ENCODE measurements at places on chromosomes 3 and 15.

- no peak for DNase-seq
Measured at GRCh38 chr3:11717768-11718636, 74.3 kb upstream of the VGLL4 start.

- no peak for DNase-seq
Measured at GRCh38 chr15:83207009-83207659, 489 bp downstream of the HDGFL3 start.

- no peak for DNase-seq
Measured at GRCh38 chr3:159919873-159920272, 68.8 kb upstream of the IL12A start.

DNA sequence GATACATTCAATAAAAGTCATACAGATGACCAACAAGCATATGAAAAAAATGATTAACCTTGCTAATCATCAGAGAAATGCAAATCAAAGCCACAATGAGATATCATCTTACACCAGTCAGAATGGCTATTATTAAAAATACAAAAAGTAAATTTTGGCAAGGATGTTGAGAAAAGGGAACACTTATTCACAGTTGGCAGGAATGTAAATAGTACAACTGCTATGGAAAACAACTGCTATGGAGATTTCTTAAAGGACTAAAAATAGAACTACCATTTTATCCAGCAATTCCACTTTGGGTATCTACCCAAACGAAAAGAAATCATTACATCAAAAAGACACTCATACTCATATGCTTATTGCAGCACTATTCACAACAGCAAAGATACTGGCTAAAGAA lies 1121.8 kb downstream of the TBL1XR1 start:
- no peak for DNase-seq

GRCh38 chr3:186070996-186071395 lies 37.9 kb downstream of the ETV5 start:
- DNase-seq = no peak

DNA sequence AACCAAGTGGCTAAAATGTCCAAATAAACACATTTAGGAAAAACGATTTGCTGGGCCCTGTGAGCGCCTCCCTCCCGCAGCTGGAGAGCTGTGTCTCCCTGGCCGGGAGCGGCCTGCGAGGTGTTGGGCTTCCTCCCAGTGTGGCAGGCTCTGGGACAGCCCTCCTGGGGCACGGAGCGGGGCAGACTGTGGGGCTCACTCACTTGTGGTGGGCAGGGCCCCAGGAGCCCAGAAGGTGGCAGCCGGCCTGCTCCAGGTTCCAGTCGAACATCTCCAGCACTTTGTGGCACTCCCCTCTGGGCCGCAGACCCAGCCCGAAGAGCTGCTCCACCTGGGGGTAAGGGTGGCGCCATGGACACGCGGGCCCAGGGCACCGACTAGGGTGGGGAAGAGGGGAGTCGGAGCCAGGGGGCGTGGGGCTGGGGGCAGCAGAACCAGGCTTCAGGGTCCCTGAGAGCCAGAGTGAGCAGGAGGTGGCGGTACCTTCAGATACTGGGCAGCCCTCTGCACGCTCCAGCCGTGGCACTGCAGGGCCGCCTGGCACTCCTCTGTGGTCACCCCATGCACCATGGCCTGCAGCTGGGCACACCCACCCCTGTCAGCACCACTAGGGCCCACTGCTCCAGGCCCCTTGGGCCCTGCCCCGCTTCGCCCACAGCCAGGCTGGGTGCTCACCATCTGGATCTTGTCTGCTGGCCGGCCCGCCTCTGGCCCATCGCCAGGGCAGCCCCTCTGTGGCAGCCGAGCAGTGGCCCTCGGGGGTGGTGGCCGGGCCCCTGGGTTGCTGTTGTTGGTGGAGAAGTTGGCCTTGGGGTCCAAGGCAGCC lies 41.5 kb downstream of the TNK2 start:
- no peak for DNase-seq

GRCh38 chr3:132898141-132898540 lies 140.1 kb upstream of the TMEM108 start:
- DNase-seq = no peak

- no peak for DNase-seq
Measured at GRCh38 chr3:114218006-114218405, 19.4 kb downstream of the ZNF80 start.

DNA sequence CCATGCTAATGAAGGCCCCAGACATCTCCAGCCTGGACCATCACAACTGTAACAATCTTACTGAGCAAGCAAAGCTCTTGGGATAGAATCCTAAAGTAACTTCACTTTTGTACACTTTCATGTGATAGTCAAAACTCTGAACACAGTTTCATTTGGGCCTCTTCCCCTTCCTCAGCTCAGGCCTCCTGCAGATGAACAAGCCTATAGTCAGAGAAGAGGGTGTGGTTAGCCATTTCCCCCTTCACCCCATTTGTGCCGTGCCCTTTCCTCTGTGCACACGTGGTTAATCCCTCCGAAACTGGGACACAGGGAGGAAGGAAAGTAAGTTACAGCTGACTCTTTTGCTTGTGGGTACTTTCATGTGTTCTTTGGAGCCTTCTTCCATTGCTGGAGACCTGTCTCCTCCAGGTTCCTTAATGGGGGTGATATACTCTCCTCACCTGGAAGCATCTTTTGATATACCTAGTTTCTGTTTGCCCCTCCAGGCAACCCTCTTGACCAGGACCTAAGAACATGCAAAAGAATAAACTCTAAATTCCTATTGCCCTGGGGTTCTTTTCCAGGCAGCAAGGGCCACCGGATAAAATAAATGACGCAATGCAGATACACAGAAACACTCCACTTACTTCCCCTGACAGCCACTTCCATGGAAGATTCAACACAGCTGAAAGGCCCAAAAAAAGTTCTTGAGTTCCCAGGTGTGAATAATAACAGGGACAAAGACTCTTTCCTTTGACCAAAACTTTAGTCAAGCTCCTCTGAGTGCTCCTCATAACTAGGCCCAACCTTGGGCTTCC lies 29.6 kb upstream of the CSTA start:
- DNase-seq = no peak

DNA sequence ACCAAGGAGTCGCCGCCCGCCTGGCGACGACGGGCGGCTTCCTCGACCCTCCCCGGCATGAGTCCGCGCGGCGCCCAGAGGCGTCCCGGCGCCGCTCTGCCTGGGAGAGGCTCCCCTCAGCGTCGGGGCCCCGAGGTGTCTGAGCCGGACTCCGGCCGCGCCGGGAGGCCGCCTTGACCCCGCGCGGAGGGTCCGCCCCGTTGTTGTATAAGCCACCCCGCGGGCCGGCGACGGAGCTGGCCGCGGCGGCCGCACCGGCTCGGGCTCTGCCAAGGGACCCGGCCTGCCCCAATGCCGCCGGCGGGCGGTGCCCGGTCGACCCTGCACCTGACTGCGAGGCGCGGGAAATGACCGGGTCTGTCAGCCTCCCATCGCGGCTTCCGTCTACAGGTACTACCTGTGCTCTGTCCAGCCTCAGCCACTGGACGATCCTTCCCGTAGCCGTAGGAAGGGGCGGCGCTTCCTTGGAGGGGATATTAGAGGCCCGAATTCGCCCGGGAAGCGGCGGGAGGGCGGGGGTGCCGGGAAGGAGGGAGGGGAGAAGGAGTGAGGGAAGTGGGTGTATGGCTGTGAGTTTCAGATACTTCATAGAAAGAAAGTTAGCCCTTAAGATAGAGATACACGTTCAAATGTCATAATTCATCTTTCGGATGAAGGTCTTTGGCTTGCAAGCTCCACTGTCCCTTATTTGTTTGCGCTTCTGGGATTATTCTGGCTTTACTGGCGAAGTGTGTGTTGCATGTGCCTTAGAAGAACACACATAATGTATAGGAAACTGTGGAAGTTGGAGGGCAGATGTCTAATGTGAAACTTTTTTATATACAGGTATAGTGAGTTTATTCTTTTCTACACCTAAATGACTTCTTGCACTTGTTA lies 620 bp downstream of the ABHD5 start:
- peak; percentile 40 for DNase-seq

DNA sequence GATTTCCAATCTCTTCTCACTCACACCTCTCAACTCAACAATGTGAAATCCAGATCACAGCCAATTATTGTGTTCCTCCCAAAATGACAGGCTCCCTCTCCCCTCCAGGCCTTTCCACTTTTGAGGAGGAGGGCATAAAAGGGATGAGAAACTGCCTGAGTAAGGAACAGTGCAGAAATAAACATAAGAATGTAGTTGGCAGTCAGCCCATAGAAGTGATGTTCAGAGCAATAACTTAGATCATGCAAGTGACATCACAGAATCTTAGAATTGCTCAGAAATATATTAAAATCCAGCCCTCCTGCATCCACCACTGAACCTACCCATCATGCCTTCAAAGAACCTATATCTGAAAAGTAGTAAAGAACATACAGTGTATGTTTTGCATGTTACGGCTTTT lies 299.4 kb upstream of the GADL1 start:
- no peak for DNase-seq

DNA sequence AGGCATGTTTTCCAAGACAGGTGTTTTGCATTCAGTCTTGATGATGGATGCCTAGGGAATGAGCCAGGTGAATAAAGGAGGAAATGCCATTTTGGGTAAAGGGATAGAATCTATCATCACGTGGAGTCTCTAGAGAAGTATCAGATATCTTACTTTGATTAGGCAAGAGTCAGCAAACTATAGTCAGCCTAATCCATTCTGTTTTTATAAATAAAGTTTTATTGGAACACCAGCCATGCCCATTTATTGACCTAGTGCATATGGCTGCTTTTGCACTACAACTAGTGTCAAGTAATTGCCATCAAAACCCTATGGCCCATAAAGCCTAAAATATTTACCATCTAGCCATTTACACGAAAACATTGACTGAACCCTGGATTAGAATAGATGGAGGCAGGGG lies 231.2 kb downstream of the SLC9A9 start:
- DNase-seq = no peak

GRCh38 chr3:101117980-101118379 lies 124.8 kb upstream of the ABI3BP start:
- DNase-seq = no peak

- no peak for DNase-seq
Measured at GRCh38 chr3:65672061-65672460, 366.7 kb downstream of the MAGI1 start.

DNA sequence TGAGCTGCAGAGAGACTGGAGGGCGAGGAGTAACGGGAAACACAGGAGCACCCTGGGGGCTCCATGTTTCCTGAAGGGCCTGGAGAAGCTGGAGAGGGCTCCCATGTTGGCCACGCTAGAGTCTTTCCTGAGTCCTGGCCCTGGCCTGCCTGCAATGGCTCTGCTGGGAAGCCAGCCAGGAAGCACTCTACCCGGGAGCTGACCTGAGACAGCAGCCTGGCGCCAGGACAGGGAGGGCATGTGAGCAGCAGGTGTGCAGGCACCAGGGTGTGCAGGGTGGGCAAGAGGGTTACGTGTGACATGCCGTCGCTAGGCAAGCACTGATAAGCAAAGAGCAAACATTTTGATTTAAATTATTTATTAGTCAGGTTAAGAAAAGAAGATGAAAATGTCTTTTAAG lies 301.4 kb downstream of the OCA2 start:
- peak; percentile 55 for DNase-seq

- DNase-seq = no peak
Measured at GRCh38 chr15:56353119-56353518, 12.1 kb upstream of the TEX9 start.

GRCh38 chr3:117018655-117019054 lies 309.1 kb downstream of the TUSC7 start:
- no peak for DNase-seq

- peak; percentile 42 for DNase-seq
Measured at GRCh38 chr3:145191543-145191942, 969.4 kb downstream of the PLOD2 start.

DNA sequence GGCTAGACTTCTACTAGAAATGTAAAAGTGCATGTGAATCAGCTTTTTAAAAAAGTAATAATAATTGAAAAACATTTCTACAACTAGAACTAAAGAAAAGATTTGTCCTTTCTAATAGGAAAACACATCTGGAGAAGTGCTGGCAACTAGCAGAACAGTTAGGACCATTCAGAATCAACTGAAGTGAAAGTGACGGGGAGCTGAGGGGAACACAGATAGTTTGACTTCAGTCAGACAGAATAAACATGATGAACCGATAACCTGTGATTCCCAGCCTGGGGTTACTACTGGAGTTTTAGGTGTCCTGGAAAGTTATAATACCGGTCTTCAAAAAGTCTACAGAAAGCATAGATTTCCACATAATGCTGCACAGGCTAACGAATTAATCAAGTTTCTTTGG lies 28.1 kb downstream of the OPA1 start:
- no peak for DNase-seq

GRCh38 chr3:153055217-153055616 lies 106.8 kb upstream of the RAP2B start:
- DNase-seq = no peak

GRCh38 chr3:182238126-182238525 lies 526.4 kb downstream of the SOX2 start:
- no peak for DNase-seq

DNA sequence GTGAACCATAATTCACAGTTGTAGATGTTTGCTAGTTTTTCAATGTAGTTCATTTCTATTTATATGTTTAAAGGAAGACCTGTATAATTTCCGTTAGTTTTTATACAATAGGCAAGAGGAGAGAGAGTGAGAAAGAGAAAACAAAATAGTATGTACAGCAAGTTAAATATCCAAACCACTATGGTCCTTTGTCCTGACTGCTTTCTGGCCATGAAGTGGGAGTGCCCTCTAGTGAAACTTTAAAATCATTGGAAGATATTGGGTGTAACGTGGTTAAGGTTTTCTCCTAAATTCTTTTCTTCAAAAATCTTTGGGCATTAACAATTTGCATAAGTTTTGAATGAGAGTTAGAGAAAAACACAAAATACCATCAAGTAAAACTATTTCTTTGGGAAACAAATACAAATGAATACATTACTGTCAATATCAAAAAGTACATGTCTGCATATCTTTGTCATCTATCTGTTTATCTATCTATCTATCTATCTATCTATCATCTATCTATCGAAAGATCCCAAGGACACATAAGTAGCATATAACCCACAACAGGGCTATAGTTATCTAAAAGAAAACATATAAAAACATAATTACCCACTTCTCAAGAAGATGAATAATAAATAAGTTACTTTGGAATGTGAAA lies 534.6 kb upstream of the ATP11B start:
- peak; percentile 83 for DNase-seq

DNA sequence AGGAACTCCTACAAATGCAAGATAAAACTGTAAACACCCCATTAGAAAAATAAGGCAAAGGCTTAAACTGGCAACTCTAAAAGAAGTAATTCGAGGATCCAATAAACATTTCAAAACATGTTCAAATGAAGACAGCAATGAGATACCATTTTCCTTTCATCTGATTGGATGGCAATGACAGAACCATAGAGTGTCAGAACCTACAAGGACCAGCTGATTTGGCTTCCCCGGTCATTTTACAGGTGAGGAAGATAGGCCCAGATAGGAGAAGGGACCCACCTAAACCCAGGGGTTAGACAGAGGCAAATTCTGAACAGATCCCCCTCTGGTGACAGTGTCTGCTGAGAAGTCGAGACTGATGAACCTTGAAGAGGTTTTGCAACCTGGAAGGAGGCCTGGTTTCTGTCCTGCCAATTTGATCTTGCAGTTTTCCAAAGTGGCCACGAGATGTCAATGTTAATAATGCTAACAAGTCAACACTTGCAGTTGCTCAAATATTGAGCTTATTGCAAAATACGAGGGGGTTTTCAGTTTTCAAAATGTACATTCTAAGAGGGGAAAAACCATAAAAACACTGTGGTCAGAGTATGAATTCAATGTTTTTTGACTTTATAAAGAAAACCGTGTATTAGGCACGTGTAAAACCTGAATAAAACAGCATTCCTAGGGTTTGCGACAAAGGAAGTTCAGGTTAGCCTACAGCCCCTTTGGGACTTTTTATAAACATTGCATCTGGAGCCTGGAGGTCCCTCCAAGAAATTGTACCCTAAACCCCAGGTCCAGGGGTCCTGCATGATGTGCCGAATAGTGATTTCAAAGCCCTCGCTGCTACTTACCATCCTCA lies 21.5 kb downstream of the CFAP161 start:
- DNase-seq = no peak

All from NCI-H774 (cell line).